ENCODE measurements at places on chromosomes 12 and 14.

- peak; percentile 62 for ATAC-seq
Measured at GRCh38 chr14:71739273-71739990, 192.8 kb upstream of the RGS6 start.

DNA sequence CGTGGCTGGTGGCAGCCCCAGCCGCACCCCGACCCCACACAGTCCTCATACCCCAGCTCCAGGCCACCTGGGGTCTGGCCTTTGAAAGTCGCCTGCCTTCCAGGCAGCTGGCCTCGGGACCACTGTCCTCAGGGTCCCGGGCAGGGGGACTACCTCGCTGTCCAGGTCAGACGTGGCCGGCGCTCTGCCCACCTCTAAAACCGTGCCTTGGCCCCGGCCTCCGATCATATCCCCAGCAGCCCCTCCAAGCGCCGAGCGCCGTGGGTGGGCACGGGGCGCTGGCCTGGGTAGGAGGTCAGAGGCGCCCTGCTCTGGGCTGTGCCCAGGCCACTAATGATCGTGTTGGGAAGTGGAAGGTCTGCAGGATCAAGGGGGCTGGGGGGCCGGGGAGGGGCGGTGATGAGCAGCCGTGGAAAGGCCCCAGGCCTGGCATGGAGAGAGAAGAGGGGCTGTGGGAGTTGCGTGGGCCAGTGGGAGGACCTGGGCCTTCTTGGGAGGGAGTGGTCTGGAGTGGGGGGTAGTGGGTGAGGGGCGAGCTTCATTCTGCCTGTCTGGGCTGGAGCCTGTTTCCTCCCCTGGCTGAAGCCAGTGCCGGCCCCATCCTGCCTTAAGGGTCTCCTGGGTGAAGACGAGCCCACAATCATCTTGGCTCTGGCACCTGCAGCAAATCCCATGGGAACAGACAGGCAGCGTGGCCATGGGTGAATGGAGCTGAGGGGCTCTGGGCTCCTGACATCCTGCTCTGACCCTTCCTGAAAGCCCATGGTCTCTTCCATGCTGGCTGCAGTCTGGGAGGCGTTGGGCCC lies 4.9 kb downstream of the TMEM121 start:
- no peak for ATAC-seq

GRCh38 chr12:38544330-38545066 lies 227.9 kb downstream of the ALG10B start:
- ATAC-seq = no peak

DNA sequence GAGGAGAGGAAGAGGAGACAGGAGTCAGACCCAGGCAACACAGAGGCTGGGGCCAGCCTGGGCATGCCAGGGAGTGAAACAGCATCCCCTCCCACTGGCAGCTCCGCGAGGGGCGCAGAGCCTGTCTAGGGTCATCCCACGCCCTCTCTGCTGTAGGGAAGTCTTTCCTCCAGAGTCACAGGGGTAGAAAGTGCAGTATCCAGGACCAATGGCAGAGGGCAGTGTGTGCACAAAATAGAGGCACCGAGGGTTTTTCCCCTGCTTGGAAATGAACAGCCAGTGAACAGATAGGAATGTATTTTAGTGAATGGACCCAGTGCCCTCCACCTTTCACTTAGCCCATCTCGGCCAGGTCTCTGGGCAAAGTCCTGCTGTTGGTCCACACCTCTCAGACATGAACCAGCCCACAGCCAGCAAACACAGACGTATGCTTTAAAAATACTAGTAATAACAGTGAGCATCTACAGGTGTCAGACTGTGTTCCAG lies 9.4 kb upstream of the KRT74 start:
- ATAC-seq = peak; percentile 94

DNA sequence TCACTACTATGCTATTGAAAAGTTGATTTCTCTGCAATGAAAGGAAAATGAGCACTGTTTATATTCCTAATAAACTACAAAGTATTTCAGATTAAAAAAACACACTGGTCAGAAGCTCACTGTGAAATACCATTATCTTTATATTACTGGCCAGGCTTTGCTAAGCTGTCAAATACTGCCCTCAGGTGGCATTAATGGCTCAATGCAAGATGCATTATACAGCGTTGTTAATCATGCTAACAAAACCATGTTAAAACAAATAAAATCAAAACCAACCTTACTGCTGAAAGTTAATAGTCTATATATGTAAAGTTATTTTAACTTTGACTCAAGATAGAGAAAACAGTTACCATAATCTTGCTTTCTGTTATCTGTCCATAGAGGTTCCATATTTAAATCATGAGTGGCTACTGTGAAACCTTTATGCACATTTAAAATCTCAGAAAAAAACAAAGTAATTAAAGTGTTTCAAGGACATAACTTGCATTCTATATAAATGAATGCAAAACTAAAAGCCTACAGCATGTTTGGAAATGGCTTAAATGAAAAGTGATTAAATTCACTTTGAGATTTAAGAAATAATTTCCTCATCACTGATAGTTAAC lies 121.7 kb downstream of the RALGAPA1 start:
- peak; percentile 89 for ATAC-seq

GRCh38 chr12:49803693-49804450 lies 24.3 kb downstream of the NCKAP5L start:
- no peak for ATAC-seq

GRCh38 chr12:65665817-65666216 lies 158.5 kb upstream of the HMGA2 start:
- no peak for ATAC-seq

DNA sequence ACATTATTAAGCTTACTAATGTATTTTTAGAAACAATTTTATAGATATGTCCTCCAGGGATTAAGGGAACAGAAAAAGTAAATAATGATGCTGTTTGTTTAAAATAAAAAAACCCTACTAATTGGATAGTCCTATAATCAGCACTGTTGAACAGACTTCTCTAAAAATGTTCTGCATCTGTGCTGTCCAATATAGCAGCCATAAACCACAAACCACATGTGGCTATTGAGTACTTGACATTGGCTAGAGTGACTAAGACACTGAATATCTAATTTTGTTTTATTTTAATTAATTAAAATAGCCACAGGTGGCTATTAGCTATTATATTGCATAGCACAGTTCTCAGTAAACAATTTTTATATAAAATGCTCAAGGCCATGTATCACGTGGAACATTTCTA lies 210.4 kb downstream of the DPY19L2 start:
- ATAC-seq = no peak

DNA sequence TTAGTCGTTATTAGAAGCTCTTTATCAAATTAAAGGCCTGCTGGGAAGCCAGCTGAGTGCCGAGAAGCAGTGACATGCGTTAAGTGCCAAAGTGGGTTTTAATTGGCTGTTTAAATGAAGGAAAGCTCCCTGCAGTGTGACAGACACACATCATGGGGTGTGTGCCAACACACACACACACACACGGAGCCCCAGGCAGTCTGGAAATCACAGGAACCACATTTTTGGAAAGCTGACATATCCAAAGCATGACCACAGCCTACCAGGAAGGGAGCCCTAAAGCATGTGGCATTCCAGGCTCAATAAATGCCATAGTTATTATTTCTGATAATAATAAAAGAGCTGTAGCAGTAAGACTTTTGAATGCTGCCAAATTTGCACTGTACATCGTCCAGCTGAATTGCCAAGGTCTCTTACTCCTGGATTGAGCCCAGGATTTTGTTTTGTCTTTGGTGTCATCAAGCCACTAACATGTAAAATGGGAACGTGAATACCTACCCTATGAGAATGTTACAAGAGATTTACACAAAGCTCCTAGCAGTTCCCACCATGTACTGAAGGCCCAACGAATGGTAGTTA lies 135.1 kb downstream of the TMEM30B start:
- ATAC-seq = peak; percentile 65

GRCh38 chr14:99257673-99258221 lies 14.2 kb downstream of the BCL11B start:
- no peak for ATAC-seq

- ATAC-seq = no peak
Measured at GRCh38 chr12:115437061-115437567, 753.1 kb upstream of the TBX3 start.

DNA sequence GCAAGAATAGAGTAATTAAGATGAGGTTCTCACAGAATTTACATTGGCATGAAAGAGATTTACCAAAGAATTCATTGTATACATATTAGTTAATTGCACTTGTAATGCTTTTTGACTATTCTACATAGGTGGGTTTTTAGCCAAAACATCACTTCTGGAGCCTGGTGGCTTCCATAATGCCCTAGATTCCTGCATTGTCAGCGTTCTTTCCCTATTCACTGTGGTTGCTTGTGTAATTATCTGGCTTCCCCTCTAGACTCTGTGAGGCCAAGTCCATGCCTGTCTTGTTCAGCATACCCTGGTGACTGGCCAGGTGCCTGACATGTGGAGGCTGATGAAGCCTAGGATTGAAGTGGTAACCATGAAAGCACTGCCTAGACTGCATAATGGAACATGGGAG lies 41.2 kb downstream of the TDP1 start:
- ATAC-seq = no peak

DNA sequence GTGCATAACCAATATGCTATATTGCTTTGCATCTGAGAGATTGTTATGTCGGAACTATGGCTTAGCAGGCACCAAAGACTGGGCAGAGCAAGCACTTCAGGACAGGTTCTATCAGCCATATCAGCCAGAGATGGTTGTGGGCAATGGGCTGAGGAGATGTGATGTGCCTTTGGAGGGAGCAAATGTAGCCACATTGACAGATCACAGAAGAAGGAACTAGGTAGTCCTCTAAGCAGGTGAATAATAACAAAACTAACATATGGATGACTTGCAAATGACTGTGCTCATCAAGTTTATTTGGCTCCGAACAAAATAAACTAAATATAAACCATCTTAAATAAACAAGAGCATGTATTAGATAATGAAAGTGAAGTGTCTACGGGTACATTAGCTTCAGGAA lies 291.7 kb downstream of the RMST start:
- no peak for ATAC-seq

DNA sequence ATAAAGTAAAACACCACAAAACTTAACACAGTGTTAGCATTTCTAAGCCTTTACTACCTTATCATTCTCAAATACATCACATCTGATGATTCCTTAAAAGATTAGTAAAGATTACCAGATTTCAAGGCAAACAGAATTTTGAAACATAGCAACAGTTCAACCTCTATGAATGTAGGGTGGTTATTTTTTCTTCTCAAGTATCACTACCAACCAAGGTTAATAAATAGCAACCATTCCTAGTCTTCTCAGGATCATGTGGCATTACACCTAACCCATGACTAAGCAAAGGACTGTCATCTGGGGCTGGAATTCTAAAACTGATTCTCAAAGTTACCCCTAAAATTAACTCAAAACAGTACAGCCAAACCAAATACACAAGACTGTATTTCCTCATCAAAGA lies 39.4 kb upstream of the CSRNP2 start:
- no peak for ATAC-seq

DNA sequence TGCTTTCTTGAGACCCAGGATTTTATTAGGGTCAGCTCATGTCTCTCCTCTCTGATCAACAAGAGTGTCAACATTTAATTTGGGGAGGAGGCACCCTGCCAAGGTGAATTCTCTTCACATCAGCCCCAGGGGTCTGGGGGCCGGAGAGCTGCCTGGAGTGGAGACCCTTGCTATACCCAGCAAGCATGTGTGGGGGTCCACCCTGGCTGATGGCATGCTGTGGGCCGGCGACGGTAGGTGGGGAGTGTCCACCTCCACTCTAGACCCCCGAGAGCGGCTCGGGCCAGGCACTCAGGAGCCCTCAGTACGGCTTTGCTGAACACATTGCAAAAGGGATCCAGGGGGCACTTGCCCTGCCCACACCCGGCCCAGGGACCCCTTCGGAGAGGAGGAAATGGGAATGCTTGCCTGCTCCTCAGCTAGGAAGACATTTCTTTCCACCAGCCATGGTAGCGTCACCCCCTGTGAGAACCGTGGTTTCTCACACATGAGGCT lies 10.4 kb downstream of the MEG3 start:
- ATAC-seq = no peak

DNA sequence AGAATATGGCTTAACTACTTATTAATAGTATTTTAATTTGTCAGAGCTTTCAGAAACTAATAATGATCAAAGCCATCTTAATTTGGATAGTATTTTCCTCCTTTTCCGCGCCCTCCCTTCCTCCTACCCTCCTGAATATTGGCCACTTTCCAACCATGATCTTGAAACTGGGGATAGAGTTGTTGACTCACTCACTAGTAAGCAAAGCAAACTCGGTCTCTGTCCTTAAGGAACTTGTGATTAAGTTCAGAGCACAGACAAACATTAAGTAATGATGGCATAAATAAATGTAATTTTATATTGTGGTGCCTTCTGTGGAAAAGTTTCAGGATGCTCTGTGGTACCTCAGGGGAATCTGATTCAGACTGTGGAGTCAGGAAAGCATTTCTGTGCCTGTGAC lies 75.7 kb downstream of the LRRK2 start:
- no peak for ATAC-seq

- ATAC-seq = no peak
Measured at GRCh38 chr14:77988970-77989369, 181.2 kb upstream of the NRXN3 start.

- ATAC-seq = no peak
Measured at GRCh38 chr14:72543341-72543740, 350.6 kb downstream of the DPF3 start.

- ATAC-seq = peak; percentile 7
Measured at GRCh38 chr14:85527006-85527405, 2.9 kb upstream of the FLRT2 start.

GRCh38 chr14:71244341-71244740 lies 337.1 kb downstream of the PCNX1 start:
- ATAC-seq = no peak

- ATAC-seq = peak; percentile 84
Measured at GRCh38 chr14:58607131-58607951, 30.4 kb upstream of the DACT1 start.

- ATAC-seq = no peak
Measured at GRCh38 chr12:52147964-52148463, 43.8 kb downstream of the KRT80 start.

GRCh38 chr12:123070267-123071081 lies 80.4 kb downstream of the PITPNM2 start:
- ATAC-seq = peak; percentile 33

All from SK-N-SH treated with all-trans-retinoic acid at 6 μM for 48 hours (cell line).